Right cardiac atrium (tissue), 5 donors: ENCODE measurements at places on chromosomes 2 and 18. TPM values are rescaled to one million over a fixed set of nuclear protein-coding genes. Genes with fewer than 3 reads are reported as not detected.

DNA sequence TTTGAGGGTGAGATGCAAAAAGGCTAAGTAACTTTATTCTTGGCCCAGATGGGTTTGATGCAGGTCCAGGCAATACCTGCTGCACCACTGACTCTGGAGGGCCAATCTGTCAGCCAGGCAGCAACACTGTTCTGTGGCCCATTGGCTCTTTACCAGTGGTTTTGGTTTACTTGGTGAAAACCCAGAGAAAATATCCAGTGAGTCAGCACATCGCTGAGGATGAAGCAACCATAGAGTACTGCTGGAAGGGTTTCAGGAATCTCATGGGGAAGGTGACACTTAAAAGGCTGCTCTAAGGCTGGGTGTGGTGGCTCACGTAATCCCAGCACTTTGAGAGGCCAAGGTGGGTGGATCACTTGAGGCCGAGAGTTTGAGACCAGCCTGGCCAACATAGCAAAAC, 192.5 kb upstream of the FAM98A start:
- DNase-seq, result no peak

The SERPINB13 gene
- not detected for total RNA-seq

- no peak for DNase-seq
Measured at GRCh38 chr18:48038636-48039035, 108.2 kb upstream of the SMAD2 start.

GRCh38 chr2:45033302-45033701, 24.1 kb upstream of the SIX2 start:
- no peak for DNase-seq

GRCh38 chr18:22840606-22841144, 92.5 kb upstream of the RBBP8 start:
- no peak for DNase-seq

The DLX1 gene
- not detected for total RNA-seq

The CIB4 gene
- not detected for total RNA-seq

- DNase-seq, result no peak
Measured at GRCh38 chr2:85853499-85854165, 35.2 kb downstream of the ST3GAL5 start.

GRCh38 chr2:161316701-161317100, 8.5 kb downstream of the PSMD14 start:
- DNase-seq, result no peak

The MOCOS gene
- 0.59 TPM for total RNA-seq

The STPG4 gene
- total RNA-seq, result 0.29 TPM

DNA sequence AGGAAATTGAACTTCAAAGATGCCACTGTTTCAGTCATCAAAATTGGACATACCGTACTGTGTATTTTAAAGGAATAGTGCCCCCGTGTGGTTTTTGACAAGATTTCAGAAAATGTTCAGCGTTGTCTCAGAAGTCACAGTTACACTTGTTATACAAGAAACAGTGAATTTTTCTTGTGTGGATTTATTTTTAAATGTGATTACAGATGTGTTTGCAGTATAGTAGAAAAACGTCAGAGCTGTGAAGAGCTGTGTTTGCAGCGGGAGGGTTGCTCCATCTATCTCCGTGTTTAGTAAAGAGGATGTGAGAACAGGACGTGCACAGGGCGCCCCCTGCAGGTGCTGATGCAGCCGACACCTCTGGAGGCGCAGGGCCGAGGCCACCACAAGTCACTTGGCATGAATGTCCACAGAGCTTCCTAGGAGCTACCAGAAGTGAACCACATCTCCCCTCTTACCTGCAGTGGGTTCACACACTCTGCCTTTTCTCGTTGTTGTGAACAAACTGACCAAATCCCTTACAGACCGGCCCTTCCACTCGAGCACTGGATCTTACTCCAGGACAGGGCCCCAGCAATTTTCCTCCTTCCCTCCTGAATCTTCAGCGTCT, 73.1 kb downstream of the CACNB4 start:
- peak; percentile 86 for DNase-seq

The TMEFF2 gene
- 1.3 TPM for total RNA-seq

DNA sequence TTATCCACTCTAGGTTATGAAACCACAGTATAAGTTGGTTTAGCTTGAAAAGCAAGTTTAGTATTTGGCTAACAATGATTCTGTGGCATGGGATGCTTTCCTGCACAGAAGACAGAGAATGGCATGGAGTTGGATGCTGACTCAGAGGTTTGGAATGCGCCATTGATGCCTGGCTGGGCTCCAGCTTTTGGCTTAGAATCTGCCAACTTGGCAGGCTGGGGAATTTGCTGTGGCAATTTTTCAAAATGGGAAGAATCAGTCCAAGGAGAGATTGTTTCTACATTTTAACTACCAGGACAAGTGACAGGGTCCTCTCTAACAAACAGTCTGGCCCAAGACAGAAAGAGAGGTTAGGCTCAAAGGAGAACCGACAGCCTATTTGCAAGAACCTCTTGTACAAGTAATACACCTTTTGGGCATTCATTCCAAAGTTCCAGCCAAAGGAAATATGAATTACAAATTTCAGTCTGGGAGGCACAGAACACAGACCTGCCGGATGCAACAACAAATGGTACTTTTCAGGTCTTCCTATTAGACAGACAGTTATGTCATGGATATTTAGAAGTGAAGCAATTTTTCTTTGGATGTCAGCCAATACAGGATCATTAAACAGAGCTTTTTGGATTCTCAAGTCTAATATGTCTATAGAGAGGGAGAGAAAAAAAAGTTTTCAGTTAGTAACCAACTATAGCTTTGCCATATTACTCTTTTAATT, 1027.7 kb downstream of the TMEM182 start:
- DNase-seq, result no peak

The NTSR2 gene
- total RNA-seq, result not detected

DNA sequence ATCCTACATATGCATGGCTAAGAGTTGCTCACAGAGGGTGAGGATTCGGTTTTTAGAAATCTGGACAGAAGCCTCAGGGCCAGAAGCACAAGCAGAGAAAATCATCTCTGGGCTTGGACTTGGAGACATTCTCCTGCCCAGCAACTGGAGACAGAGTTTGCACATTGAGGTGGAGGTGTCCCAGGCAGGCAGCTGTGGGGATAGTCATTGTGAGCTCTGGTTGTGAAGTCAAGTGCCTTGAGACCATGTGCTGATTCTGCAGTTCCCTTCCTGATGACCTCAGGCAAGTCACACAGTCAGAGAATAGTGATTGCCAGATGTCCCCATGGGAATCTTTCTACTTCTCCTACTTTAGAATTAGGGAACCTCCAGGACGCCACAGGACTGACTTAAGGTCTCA, 108.4 kb upstream of the LDAH start:
- no peak for DNase-seq

GRCh38 chr18:79384834-79385233, 10.9 kb upstream of the NFATC1 start:
- DNase-seq, result no peak

GRCh38 chr2:24863641-24864040, 56.4 kb downstream of the ADCY3 start:
- DNase-seq, result no peak

DNA sequence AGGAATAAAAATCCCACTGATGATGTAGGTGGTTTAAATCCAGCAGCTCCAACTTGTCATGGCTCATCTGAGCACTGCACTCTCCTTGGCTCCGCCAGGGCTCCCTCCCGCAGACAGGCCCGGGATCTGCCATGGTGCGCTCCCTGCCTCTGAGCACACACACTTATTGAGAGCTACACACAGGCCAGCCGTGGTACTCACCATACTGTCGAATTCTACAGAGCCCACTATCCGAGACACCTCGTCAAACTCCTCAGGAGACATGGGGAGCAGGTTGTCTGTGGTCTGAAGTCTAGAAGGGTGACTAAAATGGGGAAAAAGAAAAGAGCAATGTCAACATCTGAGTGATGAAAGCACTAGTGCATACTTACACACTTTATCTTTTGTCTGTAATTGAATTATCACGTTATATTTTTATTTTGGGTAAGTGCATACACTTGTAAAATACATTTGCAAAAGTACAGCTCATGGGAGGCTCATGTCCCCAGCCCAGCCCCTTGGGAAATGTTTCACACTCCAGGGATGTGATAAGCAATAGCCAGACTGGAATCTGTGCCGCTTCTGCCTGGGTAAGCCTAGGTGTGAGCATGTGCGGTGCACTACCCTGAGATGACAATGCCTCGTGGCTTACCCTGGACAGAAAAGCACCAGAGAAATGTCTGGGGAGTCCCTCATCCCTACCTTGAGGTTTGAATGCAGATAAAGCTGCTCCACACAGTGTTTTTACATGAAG, 39.2 kb downstream of the STAT1 start:
- peak; percentile 75 for DNase-seq

GRCh38 chr2:40240070-40240469, 211.8 kb downstream of the SLC8A1 start:
- DNase-seq, result peak; percentile 93

DNA sequence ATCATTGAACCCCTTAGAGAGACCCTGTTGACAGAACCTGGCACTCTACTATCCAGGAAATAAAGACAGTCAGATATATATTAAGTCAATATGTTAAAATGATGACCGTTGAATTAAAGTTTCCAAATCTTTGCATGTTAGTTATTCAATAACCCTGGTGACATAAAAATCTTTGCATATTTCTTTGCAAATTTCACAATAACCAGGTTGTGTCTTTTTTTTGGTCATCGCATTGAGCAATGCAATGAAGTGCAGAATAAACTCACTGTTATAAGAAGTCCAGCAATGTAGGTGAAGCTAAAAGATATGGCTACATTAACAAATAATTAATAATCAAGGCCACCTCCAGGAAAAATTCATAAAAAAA, 596.9 kb downstream of the NYAP2 start:
- no peak for DNase-seq

- DNase-seq, result peak; percentile 78
Measured at GRCh38 chr18:25830787-25831186, 259.6 kb downstream of the SS18 start.

DNA sequence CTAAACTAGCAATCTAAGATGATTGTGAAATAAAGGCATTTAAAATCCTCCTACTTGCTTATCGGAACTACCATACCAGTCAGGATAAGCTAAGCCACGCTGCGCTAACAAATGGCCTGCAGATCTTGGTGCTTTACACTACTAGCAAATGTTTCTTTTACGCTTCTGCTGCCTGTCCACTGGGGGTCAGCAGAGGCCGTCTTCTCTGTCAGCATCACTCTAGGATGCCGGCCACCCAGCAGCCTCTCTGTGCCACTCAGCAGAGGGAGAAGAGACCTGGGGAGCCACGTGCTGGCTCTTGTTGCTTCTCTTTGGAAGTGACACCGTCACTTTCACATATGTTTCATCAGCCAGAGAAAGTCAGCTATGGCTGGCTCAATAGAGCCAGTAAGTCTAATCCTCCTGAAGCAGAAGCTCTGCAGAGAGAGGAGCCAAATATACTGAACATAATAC, 36.6 kb downstream of the COPS8 start:
- DNase-seq, result peak; percentile 82

DNA sequence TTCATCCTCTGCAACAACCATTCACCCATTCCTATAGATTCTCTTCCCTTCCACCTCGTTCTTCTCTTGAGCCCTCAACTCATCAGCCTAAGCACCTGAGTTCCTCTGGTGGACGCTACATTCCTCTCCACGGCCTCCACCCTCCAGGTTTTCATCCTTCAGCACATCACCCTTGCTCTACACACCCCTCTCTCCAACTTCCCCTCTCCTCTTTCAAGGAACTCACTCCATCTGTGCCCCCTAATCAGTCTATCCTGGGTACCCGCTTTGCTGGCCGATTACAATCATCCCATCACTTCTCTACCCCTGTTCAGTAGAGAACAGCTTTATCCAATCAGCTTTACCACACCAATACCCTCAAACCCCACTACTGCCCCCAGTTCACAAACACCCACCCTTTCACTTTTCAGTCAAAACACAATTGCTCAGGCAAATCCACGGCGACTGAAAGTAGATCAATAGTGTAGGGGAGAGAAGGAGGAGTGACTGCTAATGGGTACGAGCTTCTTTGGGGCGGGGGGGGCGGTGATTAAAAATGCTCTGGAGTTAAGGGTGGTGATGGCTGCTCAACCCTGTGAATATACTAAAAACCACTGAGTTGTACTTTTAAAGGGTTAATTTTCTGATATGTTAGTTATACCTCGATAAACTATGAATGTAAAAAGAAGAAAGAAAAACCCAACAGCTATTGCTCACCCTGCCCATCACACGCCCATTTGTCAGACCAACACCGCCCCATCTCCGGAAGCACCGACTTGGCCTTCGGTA, 857 bp downstream of the DYM start:
- DNase-seq, result no peak

The PLCD4 gene
- total RNA-seq, result 0.79 TPM
